ENCODE measurements at places on chromosomes 3 and 15.

DNA sequence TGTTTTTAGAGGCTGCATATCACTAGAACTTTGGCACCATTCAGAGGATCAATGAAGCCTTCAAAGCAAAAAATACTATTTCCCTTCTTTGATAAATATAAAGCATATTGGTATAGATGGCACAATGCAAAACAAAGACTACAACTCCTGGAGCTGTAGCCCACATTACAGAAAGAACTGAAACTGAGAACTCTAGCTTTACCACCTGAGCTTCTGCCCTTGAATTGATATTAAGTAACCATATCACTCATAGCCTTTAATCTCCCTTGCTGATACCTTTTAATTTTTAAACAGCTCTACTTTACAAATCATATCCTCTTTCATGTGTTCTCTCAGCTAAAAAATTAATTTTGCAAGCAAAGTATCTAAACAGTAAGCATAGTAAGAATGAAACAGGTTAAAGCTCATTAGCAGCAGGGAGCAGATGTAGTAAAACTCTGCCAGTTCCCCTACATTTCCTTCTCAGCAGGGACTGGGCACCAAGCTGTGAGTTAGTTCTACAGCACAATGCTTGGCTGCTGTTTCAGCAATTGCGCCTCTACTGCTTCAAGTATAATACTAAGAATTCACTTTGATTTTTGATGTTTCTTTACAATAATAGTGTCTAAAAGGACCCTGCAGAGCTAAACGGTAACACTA lies 97.9 kb upstream of the NANOGP8 start:
- peak; percentile 0 for DNase-seq

DNA sequence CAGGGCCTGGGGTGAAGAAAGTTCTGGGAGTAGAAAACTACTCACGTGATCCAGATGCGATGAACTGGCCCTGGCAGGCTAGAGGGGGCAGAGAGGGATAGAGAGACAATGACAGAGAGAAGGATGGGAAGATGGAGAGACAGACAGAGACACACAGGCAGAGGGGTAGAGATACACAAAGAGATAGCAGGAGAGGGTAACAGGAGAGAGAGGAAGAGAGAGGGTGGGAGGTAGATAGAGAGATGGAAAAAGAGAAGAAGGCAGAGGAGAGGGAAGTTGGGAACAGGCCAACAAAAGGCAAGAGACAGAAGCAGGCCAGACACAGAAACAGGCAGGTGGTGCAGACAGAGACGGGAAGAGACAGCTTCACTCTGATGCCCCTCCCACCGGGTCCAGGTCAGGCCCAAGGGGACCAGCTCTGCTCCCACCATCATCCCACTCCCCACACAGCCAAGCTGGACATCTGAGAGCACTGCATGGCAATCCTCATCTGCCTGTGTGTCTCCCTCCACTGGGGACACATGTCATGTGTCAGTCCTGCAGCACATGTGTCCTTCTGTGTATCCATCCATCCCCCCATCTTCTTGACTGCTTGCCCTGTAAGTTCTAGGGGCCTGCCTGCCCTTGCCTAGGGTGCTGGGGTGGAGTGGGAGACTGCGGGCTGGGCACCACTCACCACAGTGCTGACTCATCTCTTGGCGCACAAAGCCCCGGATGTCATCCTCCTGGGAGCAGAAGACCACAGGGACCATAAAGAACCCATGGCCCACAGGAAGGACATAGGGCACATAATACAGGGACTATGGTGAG lies 2.2 kb upstream of the UCN2 start:
- DNase-seq: no peak

DNA sequence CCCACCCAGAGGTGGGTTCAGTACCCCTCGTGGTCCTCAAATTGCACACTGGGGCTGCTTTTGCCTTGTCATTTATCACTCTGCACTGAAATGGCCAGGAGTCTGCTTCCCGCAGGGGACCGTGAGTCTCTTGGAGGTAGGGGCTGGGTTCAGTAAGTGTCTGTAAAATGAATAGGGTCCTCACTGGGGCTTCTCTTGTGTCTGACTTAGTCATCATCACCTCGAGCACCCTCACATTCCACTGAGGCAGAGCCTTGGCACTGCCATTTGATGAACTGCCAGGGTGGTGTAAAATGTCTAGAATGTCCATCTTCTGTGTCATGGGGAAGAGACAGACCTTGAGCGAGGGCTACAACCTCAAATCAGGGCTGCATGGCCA lies 61.0 kb upstream of the RYK start:
- no peak for DNase-seq

DNA sequence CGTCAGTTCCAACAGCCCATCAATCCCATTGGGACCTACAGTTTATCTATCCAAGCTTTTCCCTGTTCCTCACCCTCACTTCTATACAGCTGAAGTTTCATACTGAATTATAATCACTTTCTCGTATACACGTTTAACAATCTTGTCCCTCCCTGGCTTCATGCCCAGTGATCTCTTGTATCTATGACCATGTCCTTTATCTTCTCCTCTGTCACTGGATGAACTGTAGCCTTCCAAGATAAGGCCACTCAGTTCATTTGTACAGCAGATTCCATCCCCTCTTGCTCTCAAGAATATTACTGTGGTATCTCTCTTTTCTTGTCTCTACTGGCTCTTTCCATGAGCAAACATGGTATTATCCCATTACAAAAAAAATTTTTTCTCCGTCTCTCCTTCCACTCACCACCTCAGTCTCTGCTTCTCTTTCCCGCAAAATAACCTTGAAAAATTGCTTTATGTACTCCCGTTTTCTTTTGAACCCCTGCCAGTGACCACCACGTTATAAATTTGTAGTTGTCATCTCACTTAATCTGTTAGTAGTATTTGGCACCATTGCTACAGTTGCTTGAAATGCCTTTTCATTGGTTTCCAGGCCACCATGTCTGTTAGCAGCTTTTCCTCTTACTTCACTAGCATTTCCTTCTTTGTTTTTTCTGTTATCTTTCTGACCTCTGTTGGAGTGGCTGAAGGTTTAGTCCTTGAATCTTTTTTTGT lies 9.4 kb downstream of the CTNNB1 start:
- no peak for DNase-seq

- no peak for DNase-seq
Measured at GRCh38 chr3:116153174-116153573, 292.1 kb downstream of the LSAMP start.

All from substantia nigra (tissue), 51 donors.